ENCODE measurements at places on chromosomes 7 and 10.

GRCh38 chr7:25087855-25088254, 37.2 kb downstream of the CYCS start:
- no peak for DNase-seq

DNA sequence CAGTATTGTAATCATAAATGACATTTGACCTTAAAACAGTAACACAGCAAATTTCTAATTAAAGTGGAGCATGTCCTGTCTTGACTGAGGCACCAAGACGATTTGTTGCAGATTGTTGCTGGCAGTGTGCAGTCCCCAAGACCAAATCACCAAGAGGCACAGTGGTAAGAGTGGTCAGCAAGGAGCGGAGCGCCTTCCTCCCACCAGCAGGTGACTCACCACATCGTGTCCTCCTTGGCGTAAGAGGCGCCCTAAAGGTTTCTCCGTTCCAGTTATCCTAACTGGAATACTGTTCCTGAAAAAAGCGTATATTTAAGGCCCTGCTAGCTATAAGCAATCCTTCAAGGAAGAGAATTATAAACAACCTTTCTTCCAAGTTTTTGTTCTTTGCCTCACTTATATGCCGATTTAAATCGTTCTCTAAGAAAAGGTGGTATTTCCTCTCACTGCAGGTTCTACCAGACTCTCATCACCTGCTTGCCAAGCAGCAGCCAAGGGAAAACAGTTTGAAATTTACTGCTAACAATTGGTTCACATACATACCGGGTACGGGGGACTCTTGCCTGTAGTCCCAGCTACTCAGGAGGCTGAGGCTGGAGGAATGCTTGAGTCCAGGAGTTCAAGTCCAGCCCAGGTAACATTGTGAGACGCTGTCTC, 10.7 kb upstream of the REPIN1 start:
- no peak for DNase-seq

GRCh38 chr10:19479854-19480253, 336.4 kb upstream of the PLXDC2 start:
- DNase-seq: no peak

- DNase-seq: no peak
Measured at GRCh38 chr10:97715259-97715874, 1.8 kb downstream of the MARVELD1 start.

- DNase-seq: no peak
Measured at GRCh38 chr10:45052700-45053099, 52.0 kb downstream of the ZNF22 start.

DNA sequence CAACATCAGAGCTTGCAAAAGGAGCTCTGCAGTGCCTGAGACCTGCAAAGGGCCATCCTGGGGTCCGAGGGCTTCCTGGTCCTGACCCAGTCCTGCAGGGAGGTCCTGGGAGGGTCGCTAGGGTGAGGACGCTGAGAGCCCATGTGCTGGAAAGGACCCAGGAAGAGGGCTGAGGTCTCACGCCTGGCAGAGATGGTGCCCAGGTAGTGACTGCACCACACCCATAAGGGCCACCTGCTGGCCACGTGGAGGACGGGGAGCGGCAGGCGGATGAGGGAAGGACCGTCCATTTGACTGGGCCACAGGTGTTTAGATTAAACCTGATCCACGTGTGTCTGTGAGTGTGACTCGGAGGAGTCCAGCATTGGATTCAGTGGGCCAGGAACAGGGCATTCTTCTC, 392.8 kb downstream of the DNAJB6 start:
- DNase-seq: no peak

GRCh38 chr7:24842449-24843241, 85.4 kb upstream of the GSDME start:
- DNase-seq: no peak

DNA sequence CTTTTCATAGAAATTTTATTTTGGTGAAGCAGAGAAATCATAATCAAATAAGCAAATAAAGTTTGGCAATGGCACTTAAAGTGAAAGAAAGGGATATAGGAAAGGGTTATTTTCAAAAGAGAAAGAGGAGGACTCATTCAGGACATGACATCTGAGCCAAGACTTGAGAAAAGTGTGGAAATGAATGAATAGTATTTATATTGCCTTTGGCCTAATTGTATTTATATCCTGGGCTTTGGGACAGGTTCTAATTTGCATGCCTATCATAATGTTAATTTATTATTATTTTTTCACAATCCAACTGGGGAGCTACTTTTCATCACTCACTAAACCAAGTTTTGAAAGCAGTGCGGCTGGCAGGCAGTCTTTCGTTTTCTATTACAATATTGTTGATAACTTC, 376.8 kb downstream of the HGF start:
- DNase-seq: no peak

DNA sequence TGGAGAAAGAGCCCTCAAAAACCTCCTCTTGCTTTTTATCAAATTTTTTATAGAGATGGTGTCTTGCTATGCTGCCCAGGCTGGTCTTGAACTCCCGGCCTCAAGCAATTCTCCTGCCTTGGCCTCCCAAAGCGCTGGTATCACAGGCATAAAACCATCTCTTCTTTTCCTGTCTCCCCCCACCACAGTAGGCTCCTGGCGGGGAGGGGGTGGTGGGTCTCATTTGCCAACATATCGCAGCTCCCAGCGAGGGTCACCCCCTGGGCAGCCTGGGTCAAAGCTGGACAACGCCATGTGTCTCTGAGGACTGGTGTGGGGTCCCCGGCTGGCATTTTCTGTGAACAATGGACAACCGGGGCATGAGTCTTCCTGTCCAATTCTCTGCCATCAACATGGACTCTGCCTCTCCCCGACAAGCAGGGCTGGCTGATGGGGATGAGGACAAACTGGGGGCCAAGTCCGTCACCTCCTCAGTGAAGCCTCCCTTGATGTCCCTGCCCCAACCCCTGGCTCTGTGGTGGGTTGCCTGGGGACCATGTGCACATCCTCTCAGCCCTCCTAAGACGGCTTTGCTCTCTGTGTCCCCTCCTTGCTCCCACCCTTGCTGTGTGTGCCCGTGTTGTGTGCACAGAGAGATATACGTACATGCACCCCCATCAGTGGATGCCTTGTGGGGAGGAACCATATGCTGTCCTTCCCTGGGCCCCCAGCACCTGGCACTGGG, 86.4 kb upstream of the GNA12 start:
- DNase-seq: no peak

GRCh38 chr7:1372063-1372462, 87.2 kb downstream of the MICALL2 start:
- no peak for DNase-seq

DNA sequence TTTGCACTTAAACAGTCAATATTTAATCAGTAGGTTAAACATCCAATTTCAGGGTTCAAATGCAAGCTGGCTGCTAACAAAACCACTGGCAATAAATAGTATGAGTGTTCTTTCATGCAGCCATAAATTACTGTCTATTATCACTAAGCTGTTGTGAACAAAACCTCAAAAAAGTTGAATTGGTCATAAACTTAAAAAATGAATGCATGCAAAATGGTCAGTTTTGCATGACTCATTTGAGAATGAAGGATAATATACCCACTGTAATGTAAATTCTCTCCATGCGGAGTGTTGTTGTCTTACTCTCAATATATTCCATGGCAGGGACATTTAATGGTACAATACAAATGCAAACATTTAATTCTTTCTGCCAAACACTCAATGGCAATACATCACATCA, 226.4 kb downstream of the MAGI2 start:
- no peak for DNase-seq

GRCh38 chr7:29490094-29490607, 73.5 kb upstream of the PRR15 start:
- DNase-seq: peak; percentile 33

- DNase-seq: no peak
Measured at GRCh38 chr7:138316421-138317043, 143.5 kb upstream of the TRIM24 start.

DNA sequence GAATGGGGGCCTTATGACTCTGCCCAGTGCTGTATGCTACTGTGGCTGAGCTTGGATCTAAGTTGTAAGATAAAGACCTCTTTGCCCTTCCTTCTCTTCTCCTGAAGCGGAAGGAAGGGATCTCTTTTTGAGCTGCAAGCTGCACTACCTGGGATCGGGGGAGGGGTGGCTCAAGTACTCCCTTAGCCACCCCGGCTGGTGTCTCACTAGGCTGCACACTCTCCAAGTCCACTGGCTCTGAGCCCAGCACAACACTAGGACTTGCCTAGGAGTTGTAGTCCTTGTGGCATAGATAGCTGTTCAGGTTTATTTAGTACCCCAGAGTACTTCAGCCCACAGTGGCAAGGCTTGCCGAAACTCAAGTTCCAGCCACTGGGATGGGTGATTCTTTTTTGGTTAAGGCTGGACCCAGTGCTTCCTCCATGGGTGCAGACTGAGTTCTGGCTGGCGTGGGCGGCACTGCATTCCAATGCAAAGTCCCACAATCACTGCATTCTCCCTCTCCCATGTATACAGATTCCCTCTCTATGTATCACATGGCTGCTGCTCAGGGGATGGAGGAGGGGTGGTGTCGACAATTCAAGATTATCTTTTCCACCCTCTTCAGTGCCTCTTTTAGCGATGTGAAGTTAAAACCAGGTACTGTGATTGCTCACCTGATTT, 76.2 kb upstream of the SLC25A13 start:
- DNase-seq: peak; percentile 70

DNA sequence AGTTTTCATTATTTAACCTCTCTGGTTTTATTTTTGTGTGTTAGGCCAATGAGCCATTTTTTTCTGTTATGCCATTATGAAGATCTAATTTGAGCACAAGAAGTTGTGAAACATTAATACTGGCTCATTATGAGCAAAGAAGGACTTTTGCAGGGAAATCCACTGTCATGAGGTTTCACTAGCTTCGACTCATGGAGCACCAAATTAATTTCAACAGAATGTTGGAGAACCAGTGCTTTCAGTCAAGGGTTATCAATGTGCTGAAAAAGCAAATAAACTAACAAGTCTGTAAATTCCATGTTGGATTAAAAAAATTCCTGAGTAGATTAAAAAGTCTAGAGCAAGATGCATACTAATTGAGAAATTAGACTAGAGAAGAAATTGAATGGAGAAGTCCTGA, 594.2 kb upstream of the FZD8 start:
- DNase-seq: no peak

DNA sequence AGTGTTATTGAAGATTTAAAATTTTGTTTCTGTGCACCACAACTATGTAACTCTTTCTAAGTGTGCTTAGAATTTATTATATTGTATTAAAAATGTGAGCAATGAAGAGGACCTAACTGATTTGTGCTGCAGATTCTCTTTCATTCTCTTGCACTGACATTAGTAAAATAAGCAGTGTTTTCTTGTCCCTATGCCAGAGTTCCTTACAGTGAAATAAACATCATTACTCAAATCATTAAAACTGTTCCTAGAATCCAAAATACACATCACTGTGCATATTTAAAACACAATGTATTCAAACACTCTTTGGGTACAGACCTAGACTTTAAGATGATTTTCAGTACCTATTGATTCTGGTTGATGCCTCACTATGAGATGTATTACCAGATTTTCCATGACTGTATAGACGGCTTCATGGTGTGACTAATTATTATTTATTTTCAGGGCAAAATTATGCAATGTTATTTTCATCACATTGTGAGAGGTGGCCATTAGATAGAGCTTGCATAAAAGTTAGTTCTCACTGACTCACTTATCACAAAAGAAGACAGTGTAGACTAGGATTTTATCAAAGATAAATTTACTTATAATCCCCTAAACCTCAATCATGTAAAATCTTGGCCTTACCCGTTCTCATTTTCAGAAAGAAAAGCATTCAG, 93.4 kb downstream of the PTPRZ1 start:
- no peak for DNase-seq

DNA sequence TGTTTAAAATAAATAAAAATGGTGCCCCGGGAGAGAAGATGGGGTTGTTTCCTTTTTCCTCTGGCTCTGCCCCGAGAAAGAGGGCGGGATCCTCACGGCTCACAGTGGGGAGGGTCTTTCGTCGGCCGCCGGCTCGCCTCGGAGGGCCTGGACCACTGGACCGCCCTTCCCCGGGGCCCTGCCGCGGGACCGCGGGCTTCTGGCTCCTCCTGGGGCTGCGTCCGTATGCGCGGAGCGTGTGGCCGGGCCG, 3.5 kb upstream of the IGF2BP3 start:
- peak; percentile 76 for DNase-seq

DNA sequence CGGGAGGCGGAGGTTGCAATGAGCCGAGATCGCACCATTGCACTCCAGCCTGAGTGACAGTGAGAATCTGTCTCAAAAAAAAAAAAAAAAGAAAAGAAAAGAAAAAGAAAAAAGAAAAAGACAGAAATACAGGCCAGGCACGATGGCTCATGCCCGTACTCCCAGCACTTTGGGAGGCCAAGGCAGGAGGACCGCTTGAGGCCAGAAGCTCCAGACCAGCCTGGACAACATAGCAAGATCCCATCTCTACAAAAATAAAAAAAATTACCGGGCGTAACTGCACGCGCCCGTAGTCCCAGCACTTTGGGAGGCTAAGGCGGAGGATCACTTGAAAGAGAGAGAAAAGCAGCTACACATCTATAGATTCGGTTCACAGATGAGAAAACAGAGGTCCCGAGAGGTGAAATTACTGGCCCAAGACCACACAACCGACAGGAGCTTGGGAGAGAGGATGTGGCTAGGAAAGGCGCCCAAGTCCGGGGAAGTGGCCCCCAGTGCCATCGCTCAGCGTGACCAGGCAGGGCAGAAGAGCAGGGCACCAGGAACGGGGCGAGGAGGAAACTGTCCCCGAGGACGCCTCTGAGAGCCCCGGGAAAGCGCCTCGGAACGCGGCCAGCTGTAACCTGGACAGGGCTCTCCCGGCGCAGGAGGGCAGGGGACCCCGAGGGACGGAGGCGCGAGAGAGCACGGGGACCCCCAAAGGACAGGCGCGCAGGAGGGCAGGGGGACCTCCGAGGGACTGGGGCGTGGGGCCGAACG, 612 bp downstream of the SNX8 start:
- no peak for DNase-seq

DNA sequence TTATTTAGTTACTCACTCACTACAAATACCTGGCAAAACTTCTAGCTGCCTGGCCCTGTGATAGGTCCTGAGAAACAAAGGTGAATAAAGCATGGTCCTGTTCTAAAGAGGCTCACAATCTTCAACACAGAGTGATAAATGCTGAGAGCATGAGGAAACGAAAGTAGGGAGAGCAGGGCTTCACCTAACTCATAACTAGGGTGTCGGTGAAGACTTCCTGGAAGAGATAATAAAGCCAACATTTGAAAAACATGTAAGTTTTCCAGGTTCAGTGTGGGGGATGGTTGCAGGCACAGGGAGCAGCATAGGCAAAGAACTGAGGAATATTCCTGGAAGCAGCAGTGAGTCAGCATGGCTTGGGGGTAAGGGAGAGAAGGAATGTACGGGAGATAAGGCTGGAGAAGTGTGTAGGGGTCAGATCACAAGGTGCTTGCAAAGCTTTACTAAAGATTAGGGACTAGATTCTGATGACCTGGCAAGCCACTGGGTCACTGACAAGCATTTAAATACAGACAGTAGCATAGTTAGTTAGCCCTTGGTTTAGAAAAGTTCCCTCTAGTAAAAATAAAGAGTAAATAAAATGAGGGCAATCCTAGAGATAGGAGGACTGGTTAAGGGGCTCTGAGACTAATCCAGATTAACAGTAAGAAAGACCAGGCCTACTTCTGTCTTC, 5.1 kb downstream of the KEL start:
- DNase-seq: no peak

DNA sequence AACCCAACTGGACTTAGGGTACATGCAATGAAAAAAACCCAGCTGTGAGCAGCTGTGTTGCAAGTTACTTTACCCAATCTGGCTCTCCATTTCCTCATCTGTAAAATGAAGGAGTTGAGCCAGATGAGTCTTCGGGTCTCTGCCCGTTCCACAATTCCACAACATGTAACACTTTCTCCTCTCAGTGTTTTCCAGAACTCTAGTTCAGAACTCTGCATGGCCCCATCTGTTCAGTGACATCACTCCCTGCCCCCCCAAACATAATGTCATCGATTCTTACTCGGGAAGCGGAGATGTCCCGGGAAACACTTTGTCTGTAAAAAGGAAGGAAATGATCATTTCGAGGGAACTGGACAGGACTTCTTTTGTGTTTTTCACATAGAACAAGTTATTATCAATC, 2.5 kb downstream of the SH3PXD2A start:
- no peak for DNase-seq

All from NCI-H1105 treated with DMSO at 0.1 percent for 48 hours (cell line).